ENCODE measurements at places on chromosomes 1 and 21.

DNA sequence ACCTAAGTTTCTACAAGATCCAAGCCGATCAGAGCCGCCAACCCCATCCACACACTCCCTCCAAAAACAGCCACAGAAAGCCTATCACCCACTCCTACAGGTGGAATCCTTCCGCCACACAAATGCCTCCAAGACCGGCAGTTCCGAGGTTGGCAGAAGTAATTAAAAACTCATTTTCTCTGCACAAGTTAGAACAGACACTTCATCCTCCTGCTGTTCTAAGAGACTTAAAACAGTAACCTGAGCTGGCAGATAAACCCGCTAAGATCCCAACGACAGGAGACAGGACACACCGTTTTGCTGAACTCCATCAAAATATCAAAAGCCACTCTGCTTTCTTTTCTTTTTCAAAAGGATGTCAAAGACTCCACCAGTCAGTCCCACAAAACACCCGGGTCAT is 2.8 kb downstream of the SSBP3 start:
- DNase-seq, result no peak

- DNase-seq, result no peak
These were observed 8.0 kb downstream of the FCAMR start for GRCh38 chr1:206962272-206962671.

DNA sequence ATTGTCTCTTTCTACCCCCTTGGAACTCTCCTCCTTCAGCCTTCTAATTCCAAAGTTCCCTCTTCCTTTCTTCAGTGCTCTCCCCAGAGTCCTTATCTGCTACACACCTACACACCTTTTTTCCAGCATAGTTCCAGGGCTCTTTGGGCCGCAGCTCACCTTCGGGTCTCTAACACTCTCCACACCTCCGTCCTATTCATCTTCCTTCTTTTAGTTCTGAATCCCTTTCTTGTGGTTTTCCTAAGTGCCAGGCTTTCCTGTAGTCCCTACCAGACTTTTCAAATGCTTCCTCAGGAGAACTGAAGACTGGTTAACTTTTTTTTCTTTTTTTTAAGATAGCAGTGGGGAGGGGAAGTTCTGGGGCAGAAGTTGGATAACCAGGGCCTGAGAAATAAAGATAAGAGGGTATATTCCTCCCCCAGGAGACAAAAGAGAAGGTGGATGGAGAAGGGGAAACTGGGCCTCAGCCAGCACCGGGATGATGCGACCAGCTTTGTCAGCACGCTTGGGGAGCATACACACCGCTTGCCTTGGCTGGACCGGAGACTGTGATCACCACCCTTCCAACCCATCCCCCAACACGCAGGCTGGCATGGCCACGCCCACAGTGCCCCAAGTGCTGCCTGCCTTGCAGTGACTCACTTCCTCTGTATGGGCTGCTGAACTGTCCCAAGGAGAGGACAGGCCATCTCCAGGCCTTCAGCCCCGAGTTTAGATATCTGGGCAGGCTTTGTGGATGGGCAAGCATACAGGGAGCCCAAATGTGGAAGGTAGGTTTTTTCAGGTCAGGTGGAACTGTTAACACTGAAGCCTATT is 2.5 kb upstream of the CERS2 start:
- peak; percentile 52 for DNase-seq

DNA sequence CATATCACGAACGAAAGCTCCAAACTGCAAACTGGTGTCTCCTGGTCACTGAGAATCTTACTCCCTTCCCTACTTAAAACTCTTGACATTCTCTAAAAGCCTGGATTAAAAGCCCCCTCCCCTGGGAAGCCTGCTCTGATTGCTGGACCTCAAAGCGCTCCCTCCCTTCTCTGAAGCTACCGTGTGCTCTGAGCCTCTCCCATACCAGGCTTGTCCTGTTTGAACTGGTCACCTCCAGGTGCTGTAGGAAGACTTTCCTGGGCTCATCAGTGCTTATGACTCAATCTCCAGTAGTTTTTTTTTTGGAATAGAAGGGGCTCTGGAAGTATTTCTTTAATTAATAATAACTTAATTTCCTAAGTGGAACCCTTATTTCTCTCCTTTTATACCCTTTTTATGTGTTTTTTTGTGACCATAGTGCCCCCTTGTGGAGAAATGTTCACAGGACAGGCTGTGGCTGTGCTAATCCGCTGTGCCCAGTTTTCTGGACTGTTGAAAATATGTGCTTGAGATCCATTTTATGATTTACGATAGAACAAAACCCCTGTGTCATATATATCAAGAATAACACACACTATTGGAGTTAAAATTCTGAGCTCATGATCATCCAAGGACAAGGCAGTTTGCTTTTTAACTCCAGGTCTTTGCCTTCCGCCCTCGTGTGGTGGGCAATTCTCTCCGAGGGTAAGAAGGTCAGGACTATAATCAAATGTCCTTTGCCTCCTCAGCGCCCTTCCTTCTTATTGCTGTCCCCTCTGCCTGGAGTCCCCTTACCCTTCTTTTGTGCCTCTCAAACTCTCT is 16.9 kb downstream of the MTARC1 start:
- DNase-seq, result no peak

- DNase-seq, result no peak
These were observed 15.9 kb downstream of the PALMD start for GRCh38 chr1:99661780-99662179.

DNA sequence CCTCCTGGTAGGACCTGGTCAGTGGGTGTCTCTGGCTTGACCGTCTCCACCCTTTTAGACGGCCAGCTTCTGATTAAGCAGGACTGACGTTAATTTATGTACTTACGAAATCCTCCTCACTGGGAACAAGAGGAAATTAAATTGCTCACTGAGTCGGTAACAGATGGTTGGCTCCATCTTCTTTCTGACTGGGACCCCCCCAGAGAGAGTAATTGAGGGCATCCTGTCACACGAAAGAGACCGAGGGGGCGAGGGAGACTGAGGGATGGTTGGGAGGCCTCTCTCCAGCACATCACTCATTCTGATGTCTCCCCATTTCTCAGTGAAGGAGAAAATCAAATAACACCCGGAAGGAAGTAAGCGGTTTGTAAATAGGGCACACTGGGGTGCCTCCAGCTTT is 104.8 kb downstream of the OMA1 start:
- DNase-seq, result no peak

- no peak for DNase-seq
These were observed 300.8 kb downstream of the DISC1 start for GRCh38 chr1:231927431-231927830.

DNA sequence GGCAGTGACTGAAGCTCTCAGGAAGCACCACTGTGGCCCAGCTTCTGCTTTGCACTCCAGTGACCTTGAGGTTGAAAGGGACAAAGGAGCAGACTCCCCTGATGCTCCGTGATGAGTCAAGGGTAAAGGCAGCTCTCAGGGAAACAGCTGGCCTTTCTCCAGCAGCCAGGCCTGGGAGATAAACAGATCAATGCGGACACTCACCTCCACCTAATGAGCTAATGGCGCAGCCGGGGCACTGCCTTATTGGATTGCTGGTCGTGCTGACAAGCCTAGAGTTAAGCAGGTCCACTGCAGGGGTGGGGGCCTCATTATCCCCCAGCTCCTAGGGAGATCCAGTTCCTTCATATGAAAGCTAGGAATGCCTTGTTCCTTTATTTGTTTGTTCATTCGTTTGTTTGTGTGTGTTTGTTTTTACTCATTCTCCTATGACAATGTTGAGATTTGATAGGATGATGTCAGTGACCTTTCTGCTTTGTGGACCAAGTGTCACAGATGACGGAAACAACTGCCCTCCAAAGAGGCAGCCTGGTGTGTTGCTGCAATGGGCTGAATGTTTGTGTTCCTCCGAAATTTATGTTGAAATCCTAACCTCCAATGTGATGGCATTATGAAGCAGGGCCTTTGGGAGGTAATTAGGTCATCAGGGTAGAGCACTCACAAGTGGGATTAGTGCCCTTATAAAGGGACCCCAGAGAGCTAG is 141.4 kb upstream of the BEND5 start:
- no peak for DNase-seq

- no peak for DNase-seq
These were observed 39.7 kb downstream of the DNTTIP2 start for GRCh38 chr1:93839307-93839706.
